ENCODE measurements at places on chromosomes 5 and 9.

GRCh38 chr5:120270498-120270897, 193.6 kb upstream of the PRR16 start:
- no peak for DNase-seq

DNA sequence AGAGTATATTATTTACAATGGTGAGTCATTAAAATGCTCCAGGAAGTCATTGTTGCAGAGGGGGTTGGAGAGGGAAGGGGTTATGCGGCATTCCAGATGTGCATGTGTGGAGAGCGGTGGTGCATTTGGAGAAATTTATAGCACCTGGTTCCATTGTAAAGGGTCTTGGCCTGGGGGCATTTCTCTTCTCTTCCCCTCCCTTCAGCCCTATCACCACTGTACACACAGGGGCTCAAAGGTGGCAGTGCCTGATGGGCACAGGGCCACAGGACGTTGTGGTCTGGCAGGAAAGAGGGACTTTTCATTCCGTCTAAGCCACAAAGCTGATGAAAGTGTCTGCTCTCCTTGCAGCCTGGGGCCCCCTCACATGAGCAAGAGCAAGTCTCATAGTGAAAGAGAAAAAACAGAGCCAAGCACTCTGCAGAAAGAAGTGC, 442.4 kb upstream of the ZNF462 start:
- DNase-seq: no peak

DNA sequence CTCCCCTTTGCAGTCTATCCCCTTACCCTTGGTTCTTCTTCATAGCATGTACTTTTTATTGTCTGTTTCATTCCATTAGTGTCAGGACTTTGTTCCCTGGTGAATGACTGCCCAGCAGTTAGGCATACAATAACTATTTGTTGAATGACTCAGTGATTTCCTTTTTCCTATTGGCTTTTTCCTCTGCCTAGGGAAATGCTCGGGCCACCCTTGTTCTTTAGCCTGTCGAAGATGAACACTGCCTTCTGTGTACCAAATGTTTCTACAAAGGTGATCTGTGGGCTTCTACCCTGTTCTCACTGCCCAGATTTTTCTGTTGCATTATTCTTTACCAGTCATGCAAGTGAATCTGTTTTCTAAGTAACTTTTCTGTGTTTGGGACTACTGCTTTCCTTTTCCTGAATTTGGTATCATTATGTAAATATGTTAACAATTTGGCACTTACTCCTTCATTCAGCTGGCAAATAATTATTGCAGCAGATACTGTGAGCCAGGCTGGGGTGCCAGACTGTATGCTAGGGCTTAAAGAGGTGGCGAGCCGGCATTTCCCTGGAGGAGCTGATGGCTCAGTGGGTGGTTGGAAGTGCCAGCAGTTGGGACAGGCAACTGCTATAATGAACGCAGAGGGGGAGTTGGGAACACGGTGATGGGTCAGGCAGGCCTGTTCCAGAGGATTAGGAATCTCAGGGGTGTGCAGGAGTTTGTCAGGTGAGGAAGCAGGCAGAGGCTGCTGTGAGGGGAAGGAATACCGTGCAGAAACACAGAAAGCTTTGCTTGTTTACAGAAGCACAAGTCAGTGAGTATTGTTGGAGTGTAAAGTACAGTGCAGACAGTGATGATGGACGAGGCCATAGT, 30.6 kb downstream of the KDM4C start:
- DNase-seq: no peak

DNA sequence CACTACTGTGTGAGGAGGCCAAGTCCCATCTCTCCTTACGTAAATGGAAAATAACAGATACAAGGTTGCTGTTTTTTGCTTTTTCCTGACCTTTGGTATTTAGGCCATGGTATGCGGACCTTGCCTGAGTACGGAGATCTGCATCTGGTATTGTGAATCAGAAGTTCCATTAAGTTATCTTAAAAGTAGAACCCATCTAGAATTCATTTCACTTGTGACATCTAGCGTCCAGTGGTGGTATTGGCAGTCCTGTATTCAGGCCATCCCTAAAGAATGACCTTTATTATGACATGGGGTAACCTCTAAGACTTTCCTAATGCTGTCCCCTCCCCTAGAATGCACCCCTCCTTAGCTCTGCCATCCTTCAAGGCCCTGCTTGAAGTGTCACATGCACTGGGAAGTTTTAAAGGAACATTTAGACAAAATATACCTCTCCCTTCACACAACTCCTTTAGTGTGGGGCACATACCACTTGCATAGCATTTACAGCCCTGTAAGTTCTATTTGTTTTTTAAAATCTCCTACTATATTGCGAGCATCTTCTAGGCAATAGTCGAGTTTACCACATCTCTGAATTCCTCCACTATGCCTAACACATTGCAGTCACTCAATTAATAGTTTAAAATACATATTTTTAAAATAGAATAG, 1.9 kb upstream of the SPDL1 start:
- DNase-seq: peak; percentile 86

GRCh38 chr5:33291216-33292000, 149.4 kb upstream of the TARS1 start:
- no peak for DNase-seq

DNA sequence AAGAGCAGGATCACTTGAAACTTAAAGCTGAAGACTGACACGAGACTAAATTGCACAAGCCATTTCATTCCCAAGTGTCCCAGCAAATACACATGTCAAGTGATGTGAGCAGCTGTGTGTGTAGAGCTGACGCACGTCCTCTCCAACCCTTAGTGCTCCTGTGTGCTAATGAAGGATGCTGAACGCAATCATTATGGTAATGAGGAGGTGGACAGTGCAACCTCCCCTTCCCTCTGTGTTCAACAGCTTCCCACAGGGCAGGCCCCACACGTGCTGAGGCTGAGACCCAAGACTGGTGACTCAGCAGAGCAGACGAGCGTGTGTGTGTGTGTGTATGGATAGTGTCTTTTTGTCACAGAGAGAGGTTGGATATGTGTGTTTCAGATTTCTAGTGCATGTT, 702.1 kb downstream of the SEMA5A start:
- no peak for DNase-seq

GRCh38 chr9:37283730-37284325, 138.7 kb upstream of the GRHPR start:
- peak; percentile 73 for DNase-seq

- no peak for DNase-seq
Measured at GRCh38 chr9:114149181-114149580, 6.2 kb upstream of the COL27A1 start.

- peak; percentile 22 for DNase-seq
Measured at GRCh38 chr5:157109744-157110143, 900 bp upstream of the HAVCR2 start.

DNA sequence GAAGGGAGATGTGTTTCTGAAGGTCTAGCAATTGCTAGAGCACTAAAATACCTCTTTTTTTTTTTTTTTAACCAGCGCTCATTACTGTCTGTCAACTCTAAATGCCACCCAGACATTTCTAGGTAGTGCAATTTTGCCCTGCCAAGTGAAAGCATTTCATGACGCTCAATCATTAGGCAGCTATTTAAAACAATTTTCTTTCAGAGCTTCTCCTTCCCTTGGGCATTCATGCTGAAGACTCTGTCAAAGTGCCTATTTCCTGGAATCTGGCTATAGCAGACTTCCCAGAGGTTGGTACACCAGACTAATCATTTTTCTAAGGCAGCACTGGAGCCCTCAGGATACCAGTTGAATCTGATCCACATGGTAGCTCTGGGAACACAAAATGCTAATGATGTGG, 97.0 kb upstream of the ANKRD55 start:
- DNase-seq: no peak

GRCh38 chr5:96838201-96839070, 30.7 kb upstream of the ERAP1 start:
- DNase-seq: no peak

- no peak for DNase-seq
Measured at GRCh38 chr5:8349855-8350254, 480.9 kb downstream of the MTRR start.

GRCh38 chr9:134653259-134654009, 11.8 kb downstream of the COL5A1 start:
- no peak for DNase-seq

DNA sequence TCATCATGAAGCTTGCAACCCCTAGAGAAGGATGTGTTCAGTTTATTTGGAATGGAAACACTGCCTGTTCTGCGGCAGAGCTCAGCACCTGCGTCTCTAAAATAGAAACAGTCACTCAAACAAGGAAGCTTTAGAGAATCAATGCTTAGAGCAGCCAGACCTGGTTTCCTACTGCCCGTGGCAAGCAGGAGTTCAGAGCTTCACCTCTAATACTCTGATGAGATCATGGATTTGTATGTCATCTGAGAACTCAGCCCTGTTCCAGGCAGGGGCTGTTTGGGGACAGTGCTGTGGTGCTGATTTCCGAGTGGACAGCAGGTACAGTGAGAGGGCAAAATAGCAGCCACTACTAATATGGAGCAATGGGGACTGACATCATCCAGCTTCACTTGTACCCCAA, 236.0 kb upstream of the IRX1 start:
- peak; percentile 79 for DNase-seq

GRCh38 chr5:120886351-120886860, 422.3 kb downstream of the PRR16 start:
- no peak for DNase-seq

DNA sequence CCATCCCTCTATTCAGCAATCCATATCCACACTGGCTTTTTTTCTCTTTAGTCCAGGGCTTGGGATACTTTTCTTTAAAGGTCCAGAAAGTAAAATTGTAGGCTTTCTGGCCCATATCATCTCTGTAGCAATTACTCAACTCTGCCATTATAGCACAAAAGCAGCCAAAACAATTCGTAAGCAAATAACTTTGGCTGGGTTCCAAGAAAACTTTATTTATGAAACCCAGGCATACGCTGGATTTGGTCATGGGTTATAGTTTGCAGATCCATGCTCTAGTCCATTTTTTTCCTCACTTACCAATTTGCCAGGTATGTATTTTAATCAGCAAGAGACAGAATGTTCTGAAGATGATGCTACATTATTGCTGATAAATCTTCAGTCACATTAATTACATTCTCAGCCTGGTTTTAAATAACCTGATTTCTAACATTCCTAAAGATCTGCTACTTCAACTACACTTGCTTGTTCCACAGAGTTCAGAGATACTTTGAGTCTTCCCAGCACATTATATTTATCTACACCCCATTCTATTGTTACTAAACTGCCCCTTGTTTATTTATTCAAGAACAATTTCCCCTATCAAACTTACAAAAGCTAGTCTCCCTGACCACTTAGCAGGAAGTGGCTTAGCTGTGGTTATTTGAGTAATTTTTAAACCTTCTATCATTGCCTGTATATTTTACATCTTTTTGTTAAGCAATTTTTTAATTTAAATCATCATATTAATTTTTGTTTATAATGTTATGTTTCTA, 161.0 kb downstream of the ISL1 start:
- DNase-seq: no peak

- DNase-seq: peak; percentile 28
Measured at GRCh38 chr5:131375351-131375750, 111.5 kb downstream of the CDC42SE2 start.

- DNase-seq: no peak
Measured at GRCh38 chr9:79015951-79016350, 555.8 kb upstream of the TLE4 start.

- DNase-seq: no peak
Measured at GRCh38 chr5:168585119-168585856, 6.1 kb upstream of the PANK3 start.

GRCh38 chr9:132237481-132237880, 75.6 kb downstream of the NTNG2 start:
- DNase-seq: no peak

GRCh38 chr5:89435347-89435746, 552.4 kb upstream of the MEF2C start:
- DNase-seq: peak; percentile 17

GRCh38 chr9:37994639-37995347, 74.2 kb downstream of the SHB start:
- peak; percentile 19 for DNase-seq

- DNase-seq: no peak
Measured at GRCh38 chr9:115756736-115757135, 396.9 kb upstream of the PAPPA start.

- DNase-seq: no peak
Measured at GRCh38 chr9:131791542-131792254, 51.8 kb upstream of the RAPGEF1 start.

DNA sequence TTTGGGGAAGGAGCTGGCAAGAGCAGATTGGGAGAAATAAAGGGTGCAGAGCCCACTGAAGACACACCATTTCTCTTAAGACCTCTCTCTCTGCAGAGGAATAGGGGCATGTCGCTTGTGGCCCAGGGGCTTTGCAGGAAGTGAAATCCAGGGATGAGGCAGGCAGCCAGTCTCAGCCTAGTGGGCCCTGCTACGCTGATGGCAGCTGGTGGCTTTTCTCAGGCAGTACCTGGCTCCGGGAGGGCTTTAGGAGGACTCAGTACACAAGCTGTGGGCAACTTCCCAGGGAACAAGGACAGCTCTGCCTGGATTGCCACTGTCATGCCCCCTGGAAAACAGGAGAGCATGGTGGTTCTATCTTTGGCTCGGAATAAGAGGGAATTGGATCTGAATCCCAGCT, 76.2 kb upstream of the NEURL1B start:
- no peak for DNase-seq

DNA sequence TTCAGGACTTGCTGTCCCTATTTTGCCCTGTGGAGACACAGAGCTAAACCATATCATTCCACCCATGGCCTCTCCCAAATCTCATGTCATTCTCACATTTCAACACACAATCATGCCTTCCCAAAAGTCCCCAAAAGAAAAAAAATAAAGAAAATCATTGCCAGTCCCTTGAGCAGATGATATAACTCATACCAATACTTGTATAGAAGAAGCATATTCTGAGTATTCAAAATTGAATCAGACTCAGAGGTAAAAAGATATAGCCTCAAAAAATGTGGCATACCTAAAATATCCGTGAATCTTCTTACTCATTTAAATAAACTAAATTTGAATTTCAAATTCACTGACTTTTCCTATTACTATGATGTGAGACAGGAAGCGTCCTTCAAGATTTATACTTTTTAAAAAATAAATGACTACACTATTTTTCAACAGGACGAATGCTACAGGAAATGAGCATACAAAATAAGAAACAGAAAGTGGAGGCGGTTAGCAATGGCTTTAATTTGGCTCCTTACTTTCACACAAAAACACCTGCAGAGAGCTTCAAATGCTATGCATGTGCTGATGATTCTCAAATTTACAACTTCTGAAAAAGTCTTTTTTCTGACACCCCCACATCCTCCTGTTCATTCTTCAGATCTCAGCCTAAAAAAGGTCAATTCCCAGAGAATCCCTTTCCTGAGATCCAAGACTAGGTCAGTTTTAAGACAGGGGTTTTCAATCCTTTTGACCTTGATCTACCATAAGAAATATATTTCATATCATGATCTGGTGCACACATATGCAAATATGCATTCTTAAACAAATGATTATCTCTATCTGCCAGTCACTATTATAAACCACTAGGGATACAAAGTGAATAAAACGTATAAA, 39.6 kb upstream of the DMXL1 start:
- peak; percentile 85 for DNase-seq

DNA sequence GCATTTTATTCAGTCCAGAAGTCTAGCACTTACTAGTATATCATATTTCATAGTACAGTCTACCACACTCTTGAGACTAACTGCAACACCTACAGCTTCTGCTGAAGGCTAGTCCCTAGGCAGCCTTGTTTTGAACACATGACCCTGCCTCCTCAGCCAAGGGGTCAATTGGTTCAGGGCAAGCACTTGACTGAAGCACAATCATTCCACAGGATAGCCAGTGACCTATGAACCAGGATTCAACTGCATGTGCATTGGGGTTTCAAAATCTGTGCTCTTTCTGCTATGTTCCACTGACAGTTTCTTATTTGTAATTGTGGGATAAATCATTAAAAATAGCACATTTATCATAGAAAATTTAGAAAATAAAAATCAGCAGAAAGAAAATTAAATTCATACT, 186.8 kb downstream of the TMEM161B start:
- no peak for DNase-seq

Measured in NAMALWA (cell line).